Tongue (tissue), 3 donors: ENCODE measurements at places on chromosomes 11 and 22. TPM values are rescaled to one million over a fixed set of nuclear protein-coding genes. Genes with fewer than 3 reads are reported as not detected.

The GDPD4 gene
- not detected for total RNA-seq

The PAAF1 gene
- total RNA-seq = 20.1 TPM

DNA sequence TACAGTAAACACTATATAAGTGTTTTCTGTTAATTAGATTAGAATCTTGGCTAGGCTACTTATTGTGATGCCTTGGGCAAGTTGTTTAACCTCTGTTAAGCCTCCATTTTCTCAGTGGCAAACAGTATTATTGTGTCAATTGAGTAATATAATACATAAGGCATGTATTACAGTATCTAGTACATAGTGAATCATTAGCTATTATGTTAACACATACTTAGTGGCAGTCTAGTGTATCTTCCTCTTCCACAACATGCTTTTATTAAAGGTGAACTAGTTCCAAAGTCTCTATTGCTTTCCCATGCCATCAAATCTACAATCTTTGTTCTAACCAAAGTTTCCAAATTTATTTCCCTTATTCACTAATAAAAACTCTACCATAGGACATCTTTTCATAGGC is 200.9 kb downstream of the SOX6 start:
- DNase-seq = no peak

DNA sequence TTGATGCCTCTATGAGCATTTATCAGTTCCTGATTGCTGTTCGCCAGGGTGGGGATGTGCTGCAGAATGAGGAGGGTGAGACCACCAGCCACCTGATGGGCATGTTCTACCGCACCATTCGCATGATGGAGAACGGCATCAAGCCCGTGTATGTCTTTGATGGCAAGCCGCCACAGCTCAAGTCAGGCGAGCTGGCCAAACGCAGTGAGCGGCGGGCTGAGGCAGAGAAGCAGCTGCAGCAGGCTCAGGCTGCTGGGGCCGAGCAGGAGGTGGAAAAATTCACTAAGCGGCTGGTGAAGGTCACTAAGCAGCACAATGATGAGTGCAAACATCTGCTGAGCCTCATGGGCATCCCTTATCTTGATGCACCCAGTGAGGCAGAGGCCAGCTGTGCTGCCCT is 2.7 kb downstream of the FEN1 start:
- DNase-seq = no peak

DNA sequence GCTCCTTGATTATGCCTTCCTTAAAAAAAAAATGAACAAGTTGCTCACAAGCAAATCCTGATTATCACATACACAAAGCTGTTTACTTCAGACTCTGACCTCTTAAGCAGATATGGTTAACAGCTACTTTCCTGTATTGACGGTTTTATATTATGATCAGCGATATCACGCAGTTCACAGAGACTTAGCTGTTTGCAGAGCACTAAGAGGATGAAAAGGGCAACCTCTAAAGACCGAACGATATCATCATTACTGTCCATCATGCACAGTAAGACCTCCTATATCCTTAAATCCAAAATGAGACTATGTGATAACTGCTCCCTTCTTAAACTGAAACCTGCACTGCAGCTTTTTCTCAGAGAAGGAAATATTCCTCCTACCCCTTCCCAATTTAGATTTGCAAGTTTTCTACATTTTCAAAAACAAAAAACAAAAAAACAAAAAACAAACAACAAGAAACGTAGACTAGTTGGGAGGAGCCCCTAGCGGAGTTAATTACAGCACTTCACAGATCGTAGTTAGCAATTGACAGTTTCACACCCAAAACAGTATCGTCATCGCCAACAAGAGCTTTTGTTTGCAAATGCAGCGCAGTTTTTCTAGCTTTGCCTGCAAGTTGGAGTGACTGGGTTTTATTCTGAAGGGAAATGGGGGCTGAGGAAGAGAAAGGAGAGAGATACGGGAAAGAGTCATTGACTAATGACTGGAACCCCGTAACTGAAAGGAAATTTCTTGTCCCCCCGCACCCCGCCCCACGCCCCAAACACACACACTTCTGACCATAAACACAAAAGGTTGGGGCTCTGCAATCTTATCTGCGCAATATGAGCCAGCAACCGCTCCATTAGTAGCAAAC is 1.2 kb downstream of the DDX6 start:
- DNase-seq = peak; percentile 56

- peak; percentile 37 for DNase-seq
Measured at GRCh38 chr22:49272546-49273125, 555.0 kb downstream of the BRD1 start.

The HSPA8 gene
- total RNA-seq = 2,079 TPM

DNA sequence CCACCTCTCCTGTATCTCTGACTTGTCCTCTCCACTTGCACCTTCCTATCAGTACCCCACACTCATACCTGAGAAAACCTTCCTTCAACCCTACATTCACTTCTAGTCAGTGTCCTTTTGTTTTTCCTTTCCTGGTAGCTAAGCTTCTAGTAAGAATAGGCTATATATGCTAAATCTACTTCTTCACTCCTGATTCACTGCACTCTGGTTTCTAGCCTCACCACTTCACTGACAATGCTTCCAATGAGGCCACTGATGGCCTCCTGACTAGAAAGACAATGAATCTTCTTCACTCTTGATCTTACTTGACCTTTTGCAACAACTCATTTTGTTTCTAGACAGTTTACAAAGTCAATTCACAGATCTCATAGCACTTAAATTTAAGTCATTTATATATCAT is 52.0 kb downstream of the RELT start:
- DNase-seq = no peak

- DNase-seq = no peak
Measured at GRCh38 chr11:13347901-13348300, 70.3 kb downstream of the BMAL1 start.

- DNase-seq = no peak
Measured at GRCh38 chr11:87769661-87770060, 405.6 kb downstream of the RAB38 start.

The MMP1 gene
- total RNA-seq = 4.3 TPM

DNA sequence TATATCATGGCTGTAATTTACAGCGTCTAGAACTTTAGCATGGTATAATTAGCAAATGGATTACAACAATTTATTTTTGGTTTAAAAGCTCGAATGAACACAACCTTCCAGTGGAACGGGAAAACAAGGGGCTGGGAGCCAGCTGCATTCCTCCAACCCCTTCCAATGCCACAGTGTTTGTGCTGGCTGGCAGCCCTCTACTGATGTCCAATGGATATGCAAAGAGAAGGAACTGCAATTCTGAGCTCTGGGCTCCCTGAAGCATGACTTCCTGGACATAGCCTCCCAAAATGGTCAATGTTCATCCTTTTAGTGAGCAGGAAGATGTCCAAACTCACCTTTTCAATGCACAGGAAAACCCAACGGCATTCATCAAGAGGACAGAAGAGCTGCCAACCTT is 288.3 kb downstream of the TENM4 start:
- no peak for DNase-seq

- DNase-seq = peak; percentile 91
Measured at GRCh38 chr22:43090130-43090789, 1.1 kb upstream of the TTLL1 start.

The CHST1 gene
- 5.6 TPM for total RNA-seq

- DNase-seq = peak; percentile 72
Measured at GRCh38 chr11:62574363-62575071, 826 bp upstream of the EEF1G start.

GRCh38 chr11:76228875-76229149 is 22.5 kb upstream of the WNT11 start:
- peak; percentile 77 for DNase-seq

DNA sequence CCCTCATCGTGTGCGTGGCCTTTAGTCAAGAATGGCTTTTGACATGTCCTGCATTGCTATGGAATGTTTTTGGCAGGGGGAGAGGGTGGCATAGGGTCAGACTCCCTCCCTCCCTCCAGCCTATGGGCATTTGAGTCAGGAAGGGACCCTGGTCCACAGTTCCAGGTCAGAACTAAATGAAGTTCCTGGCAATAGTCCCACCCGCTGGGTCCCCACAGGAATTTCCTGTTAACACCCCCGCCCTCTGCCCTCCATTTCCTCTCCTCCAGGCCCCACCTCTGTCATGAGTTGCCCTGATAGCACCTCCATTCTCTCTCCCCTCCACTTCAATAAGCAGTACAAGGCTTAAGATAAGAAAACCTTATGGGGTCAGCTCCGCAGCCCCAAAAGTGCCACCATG is 40.8 kb upstream of the LMO2 start:
- DNase-seq = no peak

- peak; percentile 36 for DNase-seq
Measured at GRCh38 chr11:108654994-108655631, 9.8 kb upstream of the DDX10 start.

GRCh38 chr11:14202251-14203196 is 156.5 kb downstream of the RRAS2 start:
- DNase-seq = no peak

DNA sequence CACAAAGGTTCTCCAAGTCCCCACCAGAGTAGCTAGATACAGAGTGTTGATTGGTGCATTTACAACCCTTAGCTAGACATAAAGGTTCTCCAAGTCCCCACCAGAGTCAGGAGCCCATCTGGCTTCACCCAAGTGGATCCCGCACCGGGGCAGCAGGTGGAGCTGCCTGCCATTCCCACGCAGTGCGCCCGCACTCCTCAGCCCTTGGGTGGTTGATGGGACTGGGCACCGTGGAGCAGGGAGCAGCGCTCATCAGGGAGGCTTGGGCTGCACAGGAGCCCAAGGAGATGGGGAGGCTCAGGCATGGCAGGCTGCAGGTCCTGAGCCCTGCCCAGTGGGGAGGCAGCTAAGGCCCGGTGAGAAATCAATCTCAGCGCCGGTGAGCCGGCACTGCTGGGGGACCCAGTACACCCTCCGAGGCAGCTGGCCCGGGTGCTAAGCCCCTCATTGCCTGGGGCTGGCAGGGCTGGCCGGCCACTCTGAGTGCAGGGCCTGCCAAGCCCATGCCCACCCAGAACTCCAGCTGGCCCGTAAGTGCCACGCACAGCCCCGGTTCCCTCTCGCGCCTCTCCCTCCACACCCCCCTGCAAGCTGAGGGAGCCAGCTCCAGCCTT is 404.1 kb downstream of the METTL15 start:
- no peak for DNase-seq

DNA sequence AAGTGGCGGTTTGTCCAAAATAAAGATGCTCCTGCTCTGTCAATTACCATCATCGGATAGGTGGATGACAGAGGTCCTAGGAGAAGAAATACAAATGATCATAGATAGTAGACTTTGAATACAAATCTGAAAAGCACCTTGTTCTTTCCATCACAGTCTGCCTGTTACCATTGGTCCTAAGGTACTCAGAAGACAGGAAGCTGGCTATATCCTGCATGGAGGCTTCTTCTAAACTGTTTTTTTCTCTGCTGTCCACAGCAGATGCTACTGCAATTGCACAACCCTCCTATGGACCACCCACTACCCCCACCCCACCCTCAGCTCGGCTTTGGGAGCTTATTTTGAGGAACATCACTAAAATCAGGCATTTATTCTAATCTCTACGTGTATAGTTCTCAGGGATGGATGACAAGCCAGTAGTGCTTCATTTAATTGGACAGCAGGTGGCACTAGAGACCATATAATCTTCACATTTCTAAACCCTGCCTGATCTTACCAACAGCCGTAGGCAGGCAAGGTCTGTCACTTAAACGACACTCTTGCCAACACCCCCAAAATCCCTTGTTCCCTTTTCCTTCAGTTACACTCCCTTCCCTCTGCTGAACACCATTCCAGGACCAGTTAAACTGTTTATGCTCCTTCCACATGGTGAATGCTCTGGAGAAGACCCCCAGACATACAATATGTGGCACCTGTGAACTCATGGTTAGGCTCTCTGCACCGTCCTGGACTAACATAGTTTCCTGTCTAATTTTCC is 6.6 kb upstream of the PTS start:
- DNase-seq = peak; percentile 91

- DNase-seq = no peak
Measured at GRCh38 chr22:30714062-30714461, 19.4 kb downstream of the OSBP2 start.

- no peak for DNase-seq
Measured at GRCh38 chr11:62856333-62856895, 17.0 kb upstream of the WDR74 start.

DNA sequence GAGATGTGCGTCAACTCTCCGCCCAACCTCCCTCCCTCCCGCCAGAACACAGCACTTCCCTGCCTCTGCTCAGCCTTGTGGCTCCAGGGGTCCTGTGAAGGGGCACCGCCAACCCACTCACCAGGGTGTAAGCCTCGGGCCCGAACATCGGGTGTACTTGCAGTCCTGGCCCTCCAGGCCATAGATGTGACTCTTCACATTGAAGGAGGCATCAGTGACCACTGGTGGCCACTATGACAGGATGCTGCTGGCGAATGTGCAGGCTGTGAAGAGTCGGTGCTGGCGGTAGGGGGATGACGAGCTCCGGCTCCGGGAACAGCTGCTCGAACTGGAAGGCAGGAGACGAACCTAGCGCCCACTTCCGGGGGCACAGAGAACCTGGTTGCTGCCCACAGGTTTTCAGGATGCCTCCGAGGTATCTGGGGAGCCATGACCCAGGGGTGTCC is 97.4 kb downstream of the MED15 start:
- no peak for DNase-seq

GRCh38 chr22:47144076-47144765 is 381.8 kb downstream of the TBC1D22A start:
- no peak for DNase-seq

DNA sequence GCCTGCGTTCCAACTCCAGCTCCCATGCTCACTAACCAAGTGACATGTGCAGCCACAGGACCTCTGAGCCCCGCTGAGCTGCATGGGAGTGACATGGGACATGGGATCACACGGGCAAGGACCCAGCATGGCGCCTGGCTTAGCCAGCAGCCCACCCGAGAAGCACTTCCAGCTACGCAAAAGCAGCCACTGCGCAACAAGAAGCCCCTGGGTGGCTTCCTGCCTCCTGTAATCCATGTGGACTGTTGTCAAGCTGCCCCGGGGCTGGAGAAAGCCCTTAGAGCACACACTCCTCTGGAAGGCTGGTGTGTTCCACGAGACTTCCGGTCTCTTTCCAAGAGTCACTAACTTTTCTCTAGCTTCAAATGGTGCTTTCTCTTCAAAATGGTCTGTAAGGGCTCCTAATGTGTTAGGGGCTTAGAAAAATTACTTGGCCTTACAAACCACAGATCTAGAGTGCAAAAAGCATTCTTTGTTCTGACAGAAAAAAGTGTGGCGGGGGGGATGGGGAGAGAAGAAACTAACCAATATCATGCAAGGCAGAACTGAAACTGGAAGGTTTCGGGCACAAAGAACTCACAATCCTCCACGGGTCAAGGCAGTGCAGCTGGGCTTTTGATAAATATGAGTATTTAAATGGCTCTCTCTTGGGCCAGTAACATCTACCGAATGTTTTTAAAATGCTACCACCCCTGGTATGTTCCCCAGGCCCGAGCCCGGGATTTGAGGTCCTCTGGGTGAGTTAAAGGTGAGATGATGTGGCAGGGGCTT is 5.5 kb downstream of the C11orf24 start:
- no peak for DNase-seq

The SLC22A9 gene
- total RNA-seq = not detected

DNA sequence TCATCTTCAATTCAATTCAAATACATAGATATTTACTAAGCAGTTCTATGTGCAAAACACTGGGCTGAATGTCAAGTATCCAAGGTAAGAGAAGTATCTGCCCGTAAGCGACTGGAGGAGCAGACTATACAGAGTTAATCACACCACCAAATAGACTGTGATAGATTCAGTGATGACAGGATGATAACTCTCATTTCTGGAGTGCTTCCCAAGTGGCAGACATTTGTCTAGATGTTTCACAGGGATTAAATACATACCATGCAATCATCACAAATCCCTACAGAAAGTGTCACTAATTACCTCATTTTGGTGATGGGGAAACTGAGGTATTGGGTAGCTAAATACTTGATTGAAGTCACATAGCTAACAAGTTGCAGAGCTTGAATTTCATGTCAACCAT is 508.7 kb upstream of the TENM4 start:
- DNase-seq = no peak

The BTBD18 gene
- total RNA-seq = not detected

The NXPE4 gene
- not detected for total RNA-seq

The HEPHL1 gene
- not detected for total RNA-seq
